ENCODE measurements at places on chromosomes 3 and 15.

DNA sequence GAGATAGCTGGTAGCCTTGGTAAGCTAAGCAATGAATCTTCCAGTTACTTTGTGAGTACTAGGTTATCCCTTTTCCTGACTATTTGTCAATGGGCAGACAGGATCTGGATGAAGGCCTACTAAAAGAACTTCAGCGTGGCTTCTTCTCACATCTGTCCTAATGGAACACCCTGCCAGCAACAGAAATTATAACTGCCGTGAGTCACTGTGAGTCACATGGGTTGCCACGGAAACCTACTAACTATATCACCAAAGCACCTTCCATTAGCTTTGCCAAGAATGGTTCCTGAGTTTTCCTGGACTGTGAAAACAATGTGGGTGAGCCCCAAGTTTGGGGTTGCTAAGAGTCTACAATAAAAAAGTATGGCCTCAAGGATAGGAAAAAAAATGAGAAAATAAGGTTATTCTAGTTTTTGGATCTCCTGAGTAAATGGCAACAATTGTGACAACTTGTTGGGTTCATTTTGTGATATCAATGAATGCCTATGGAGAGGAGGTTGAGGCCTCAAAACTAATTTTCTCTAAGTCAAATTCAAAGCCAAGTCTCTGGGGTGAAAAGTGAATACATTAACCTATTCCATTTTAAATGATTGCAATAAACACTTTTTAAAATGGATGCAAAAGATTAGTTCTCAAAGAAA, 195.1 kb upstream of the ICE2 start:
- no peak for DNase-seq

DNA sequence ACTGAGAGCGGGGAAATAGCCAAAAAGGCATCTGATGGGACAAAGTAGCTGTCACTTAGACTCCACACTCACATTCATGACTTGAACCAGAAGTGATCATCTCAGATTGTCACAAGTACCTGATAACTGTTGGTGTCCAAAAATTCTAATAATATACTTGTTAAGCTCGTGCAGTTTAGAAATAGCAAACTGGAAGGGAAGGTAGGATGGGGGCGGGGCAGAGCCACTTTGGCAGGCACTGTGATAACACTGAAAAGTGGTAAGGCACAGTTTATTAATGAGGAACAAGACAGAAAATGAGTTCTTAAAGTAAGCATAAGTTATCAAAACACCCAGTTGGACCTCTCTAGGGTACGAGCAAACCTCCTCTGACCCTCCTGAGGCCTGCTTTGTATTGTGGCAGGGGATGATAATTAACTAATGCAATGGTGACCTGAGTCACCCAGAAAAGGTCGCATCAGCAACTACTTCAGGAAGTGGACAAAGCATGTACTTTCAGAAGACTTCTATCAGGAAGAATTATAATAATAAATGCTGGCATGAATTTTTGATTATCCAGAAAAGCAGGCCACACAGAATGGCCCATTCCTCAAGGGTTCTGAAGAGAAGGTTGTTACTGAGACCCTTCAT, 54.4 kb downstream of the ADCY5 start:
- DNase-seq, result no peak

GRCh38 chr15:33865416-33865815, 102.9 kb upstream of the CHRM5 start:
- DNase-seq, result no peak

- no peak for DNase-seq
Observed at GRCh38 chr3:77859156-77859555, 819.3 kb downstream of the ROBO2 start.

DNA sequence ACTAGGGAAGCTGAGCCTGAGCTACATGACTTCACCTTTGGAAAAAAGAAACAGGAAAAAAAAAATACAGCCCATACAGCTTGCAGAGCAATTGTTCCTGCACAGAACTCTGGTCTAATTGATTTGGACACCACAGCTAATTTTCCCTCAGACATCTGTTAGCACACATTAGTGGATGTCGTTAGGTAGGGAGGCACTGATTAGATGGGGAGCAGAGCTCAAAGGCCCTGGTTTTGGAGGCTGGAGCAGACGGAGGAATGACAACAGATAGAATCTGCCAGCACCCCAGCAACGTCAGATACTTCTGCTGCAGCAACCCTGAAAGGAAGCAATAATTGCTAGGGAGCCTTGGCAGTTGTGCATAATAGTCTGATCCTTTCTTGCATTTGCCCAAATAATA, 398.9 kb downstream of the LSAMP start:
- no peak for DNase-seq

DNA sequence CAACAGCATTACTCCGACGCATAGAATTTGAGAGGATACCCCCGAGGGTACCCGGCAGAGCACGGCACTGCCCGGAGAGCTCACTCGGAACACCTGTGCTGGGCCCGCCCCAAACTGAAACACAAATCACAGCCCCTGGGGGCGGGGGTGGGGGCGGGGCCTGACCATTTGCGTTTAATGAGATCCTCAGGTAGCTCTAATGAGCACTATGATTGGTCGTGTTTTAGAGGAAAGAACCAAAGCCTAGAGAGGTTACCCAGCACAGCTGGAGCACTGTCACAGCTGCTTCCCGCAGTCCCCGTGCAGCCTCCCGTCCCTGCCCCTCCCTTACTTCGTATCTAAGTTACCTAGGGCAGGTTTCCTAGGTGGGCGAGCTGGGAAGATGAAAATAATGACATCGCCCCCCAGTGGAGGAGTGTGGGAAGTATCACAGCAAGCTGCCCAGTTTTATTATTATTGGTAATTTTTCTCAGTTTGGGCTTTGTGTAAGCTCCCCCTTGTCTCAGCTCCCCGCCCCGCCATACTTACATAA, 187.1 kb downstream of the PDE8A start:
- DNase-seq, result no peak

GRCh38 chr3:14717307-14717706, 42.4 kb downstream of the C3orf20 start:
- no peak for DNase-seq

DNA sequence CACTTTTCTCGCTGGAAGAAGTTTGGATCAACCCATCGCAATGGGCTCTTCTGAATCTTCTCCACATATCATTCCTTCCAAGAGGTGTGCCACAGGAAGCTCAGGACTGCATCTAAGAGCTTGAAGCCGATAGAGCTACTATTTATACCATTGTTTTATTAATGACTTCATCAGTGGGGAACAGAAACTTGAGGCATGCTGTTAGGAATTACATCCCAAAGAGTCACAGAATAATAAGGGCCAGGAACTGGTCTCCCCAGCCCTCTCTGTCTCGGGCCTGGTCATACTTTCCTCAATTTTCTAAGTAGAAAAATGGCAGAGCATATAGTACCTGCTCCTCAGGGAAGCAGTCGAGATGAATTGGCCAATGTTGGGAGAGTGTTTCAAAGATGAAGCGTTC, 16.9 kb upstream of the C15orf61 start:
- no peak for DNase-seq

- no peak for DNase-seq
Observed at GRCh38 chr3:33900809-33901505, 102.5 kb downstream of the PDCD6IP start.

DNA sequence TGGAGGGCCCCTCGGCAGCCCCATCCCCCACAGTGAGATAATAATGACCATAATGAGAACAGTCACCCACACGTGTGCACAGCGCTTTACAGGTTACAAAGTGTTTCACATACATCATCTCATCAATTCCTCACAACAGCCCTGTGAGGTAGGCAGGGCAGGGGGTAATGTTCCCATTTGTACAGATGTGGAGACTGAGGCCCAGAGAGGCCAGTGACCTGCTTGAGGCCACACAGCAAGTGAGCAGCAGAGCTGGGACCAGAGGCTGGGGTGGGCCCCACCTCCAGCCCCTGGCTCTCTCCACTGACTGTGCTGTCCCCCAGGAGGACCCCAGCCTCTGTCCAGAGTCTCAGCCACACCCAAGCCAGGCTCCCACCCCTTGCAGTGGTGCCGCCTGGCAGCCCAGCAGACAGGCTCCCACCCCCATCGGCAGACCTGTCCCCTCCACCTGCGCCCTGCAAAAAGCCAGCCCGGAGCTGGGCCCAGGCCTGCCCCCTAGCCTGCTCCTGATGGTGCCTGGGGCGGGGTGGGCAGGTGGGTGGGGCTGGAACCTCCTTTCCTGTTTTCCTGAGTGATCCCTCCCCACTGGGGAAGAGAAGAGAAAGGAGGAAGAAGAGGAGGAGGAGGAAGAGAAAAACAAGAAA, 19.6 kb downstream of the LINGO1 start:
- DNase-seq, result no peak

GRCh38 chr3:177050501-177051237, 146.6 kb downstream of the TBL1XR1 start:
- DNase-seq, result no peak
